Hippocampal formation (tissue), 2 donors: ENCODE measurements at places on chromosomes 2 and 18.

- DNase-seq, result no peak
Observed at GRCh38 chr18:6807515-6808257, 78.2 kb downstream of the ARHGAP28 start.

- DNase-seq, result no peak
Observed at GRCh38 chr2:10919410-10919770, 7.7 kb downstream of the KCNF1 start.

DNA sequence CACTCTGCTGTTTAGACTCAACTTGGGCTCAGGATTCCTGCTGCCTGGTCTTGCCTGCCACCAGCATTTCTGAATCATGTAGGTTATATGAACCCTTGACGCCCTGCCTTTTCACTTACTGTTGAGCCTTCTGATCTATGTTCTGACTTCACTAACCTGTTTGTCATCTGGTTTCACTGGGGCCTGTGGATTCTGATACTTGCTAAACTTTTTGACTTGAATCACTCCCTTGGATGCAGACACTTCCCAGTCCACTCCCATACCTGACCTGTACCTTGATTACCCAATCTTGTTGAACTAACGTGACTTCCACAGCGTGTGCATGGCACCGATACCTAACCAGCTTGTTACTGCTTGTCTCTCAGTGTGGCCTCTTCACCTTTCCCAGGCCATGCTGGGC lies 35.6 kb upstream of the SPAG16 start:
- no peak for DNase-seq

DNA sequence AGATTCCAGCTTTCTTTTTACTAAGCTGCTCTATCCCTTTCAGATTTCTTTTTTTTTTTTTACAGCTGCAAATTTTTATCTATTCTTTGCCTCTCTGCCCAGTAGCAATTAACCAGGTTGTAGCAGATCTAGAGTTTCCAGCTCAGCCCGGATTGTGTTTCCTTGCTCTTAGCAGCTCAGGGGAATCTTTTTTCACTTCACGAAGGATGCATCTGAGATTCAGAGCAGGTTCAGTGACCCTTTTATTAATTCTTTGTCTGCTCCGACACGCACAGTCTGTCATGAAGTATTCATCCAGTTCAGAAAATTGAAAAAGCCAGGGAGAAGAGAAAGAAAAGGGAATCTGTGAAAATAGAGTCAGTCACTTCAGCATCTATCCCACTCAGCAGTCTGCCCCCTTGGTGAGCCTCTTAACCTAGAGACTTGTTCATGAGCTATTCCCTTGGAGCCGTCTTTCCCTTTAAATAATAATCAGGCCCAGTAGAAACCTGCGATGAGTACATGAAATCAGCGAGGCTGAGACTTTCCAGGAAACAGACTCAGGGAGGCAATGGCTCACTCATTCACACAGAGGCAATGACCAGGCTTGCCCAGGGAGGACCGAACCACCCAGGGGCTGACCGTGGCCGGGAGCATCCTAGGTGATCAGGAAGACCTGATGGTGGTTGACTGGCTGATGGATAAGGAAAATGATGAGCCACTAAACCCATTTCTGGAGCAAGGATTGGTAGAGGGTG lies 103.4 kb upstream of the ITGA6 start:
- no peak for DNase-seq

DNA sequence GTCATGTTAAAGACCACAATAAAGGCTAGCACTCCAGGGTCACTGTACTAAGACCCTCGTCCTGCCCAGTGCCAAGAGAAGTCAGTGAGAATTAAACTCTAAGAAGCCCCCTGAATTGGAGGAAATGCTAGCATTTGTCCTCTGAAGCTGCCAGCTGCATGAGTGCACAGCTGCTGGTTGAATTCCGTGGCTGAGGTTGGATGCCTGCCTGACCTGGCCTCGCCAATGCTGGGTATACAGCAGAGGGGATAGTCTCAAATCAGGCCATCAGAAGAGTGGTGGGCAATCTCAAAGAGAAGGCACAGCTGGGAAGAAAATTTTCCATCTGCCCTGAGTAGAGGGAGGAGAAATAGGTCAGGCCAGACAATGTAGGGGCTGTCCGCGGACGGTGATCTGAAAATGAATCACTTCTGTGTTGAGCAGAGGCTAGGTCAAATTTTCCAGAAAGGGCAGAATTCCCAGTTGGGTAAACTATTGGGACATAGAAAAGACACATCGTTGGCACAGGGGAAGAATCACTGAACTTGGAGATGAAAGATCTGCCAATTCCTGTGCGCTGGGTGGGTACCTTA lies 110.5 kb upstream of the AGAP1 start:
- DNase-seq, result no peak

DNA sequence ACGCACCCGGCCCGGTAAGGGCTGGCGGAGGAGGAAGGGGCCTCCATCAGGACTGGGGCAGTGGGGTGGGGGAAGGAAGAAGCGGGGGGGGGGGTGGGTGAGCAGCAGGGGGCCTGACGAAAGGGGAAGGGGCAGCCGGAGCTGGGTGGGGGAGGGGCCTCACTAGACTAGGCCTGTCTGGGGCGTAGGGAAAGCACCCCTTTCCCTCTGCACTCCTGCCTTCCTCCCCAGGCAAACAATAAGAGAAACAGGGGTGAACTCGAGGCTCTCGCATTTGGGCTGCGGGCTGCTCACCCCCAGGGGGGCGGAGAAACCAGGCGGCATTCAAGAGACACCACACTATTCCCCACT lies 82.7 kb upstream of the POMC start:
- DNase-seq, result no peak

DNA sequence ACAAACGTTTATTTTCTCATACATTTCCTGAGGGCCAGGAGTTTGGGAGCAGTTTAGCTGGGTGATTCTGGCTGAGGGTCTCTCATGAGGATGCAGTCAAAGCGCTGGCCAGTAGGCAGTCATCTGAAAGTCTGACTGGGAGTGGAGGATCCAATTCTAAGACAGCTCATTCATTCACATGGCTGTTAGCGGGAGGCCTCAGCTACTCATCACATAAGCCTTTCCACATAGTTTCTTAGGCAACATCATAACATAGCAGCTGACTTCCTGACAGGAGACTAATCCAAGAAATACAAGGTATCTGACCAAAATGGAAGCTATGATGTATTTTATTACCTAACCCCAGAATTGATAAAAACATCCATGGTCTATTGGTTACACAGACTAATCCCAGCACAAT lies 2.9 kb upstream of the MRPL44 start:
- DNase-seq, result no peak
